Naive thymus-derived CD4-positive, alpha-beta T cell (primary cell): ENCODE measurements at places on chromosomes 4 and X.
A peak's percentile ranks its signal among the peaks of the same experiment; 100 is the strongest.

GRCh38 chrX:71493111-71493613 is 39.7 kb upstream of the OGT start:
- DNase-seq = no peak

- no peak for DNase-seq
Observed at GRCh38 chrX:111375747-111376146, 36.2 kb downstream of the DCX start.

- DNase-seq = no peak
Observed at GRCh38 chrX:29477878-29478277, 737.5 kb upstream of the MAGEB2 start.

DNA sequence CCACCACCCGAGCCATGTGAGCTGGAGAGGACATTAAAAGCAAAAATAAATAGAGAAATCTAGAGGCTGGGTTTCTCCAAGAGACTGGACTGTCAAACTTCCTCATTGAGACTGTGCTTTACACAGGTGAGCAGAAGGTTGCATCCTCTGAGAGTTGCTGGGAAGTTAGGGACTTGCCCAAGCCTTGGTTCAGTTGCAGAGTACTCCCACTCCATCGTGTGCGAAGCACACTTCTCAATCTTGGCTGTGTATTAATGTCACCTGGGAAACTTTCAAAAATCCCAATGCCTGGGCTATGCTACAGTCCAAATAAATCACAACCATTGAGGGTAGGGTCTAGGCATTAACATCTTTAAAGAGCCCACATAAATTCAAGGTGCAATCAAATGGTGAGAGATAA is 89.2 kb downstream of the ZNF330 start:
- no peak for DNase-seq

GRCh38 chr4:153480704-153481103 is 14.5 kb downstream of the TMEM131L start:
- no peak for DNase-seq

- no peak for DNase-seq
Observed at GRCh38 chrX:126580877-126581276, 28.3 kb upstream of the DCAF12L1 start.

DNA sequence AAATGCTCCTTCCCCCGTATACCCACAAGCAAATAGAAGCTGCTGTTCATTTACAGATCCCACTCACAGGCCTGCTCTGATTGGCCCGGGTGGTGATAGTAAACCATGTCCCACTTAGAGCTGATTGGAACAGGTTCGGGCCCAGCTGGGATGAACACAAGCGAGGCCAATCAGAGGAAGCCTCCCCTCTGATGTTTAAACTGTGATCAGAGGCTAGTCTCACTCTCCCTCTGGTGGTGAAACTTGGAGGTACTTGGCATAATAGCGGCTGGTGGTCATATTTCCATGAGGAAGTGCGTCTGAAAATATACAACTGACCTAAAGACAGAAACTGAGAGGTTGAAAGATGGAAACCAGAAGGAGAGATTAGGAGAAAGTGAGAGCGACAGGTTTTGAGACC is 51.5 kb upstream of the TRPC3 start:
- DNase-seq = peak; percentile 25

- DNase-seq = no peak
Observed at GRCh38 chr4:169252339-169253112, 18.2 kb downstream of the SH3RF1 start.

GRCh38 chrX:41003506-41004270 is 81.6 kb upstream of the USP9X start:
- no peak for DNase-seq

DNA sequence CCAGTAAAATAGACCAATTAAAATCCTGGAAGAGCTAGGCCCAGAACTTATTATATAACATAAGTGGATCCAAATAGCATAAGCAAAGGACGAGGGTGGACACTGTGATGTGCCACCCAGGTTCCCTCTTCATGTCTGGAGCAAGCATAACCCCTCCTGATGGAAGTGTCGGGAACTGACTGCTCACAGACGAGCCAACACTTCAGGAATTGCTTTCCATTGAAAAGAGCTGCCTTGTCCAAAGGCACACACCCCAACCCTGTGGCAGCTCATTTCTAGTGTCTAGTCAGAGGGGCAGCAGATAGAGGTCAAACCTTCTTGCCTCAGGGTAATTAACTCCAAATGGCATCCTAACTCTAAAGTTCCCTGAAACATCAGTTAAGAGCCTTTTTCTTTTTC is 15.3 kb downstream of the DDIT4L start:
- no peak for DNase-seq

DNA sequence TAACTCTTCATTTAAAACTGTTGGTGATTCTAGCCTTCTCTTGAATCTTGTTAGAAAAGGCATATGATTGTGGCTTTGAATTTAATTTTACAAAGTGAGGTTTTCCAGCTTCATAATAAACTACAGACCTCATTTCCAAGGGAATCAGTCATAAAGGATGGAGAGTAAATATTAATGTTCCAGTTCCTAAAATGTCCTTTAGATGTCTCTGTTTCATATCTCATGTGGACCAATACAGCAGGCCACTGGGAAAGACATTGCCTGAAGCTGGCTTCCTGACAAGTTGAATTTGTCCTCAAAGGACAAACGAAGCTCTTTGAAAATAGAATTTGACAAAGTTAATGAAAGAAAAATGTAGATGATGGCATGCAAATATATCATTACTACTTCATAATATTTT is 125.4 kb downstream of the ZNF330 start:
- no peak for DNase-seq

DNA sequence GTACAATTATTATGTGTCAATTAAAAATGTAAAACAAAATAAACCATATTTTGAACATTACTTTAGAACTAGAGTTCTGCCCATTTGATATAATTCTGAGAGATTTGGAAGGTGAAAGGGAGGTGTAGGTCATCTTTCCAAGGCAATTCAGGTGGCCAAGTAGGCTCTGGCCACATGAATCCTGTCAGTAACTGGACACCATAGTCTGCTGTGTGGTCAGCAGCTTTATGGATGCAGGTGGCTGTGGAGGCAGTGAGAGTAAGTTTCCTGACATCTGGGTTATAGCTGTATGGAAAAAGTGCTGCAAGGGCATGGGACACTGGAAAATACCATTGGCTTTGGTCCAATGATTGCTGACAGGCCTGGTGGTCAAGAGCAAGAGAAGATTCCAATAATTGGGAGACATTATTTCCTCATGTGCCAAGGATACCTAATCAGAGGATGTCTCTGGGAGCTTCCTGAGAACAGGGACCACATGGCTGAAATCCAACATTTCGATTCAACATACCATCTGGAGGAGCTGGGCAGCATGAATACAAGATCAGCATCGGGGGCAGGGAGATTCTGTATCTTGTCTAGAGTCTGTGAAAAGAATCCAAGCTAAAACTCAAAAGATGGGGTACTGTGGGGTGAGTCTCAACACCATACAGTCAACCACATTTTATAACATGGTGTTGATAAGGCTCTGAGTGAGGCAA is 523.1 kb downstream of the MID1IP1 start:
- DNase-seq = no peak

DNA sequence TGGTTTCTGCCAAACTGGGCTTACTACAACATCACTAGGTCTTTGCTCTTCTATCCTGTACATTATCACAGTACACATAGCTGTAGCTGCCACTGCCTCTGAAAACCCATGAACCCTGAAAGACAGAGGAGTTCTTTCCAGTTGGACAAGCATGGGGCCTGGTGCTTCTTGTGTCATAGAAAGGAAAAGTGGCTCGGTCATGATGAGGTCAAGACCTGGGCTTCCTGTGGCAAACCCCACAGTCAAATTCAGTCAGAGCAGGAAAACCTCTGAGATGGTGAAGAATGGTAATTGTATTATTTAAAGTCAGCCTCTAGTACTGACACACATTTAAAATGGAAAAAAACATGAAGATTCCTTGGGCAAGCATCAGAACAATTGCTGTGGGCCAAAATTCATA is 133.3 kb upstream of the PRPS2 start:
- DNase-seq = no peak

DNA sequence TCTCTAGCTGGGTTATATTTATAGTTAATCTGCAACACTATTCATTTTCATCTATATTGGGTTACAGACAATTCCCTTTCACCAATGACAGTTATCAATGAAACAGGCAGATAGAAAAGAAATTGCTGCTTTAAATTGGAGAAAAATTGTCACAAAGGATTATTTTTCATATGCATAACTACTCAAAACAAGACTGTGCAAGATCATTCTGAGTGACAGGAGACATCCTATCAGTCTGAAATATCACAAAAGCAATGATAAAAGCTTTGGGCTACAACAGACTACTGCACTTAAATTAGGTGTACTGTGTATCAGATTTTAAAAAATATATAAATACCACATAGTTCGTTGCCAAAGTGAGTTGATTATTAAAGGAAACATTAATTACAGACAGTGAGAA is 722.6 kb downstream of the ARAP2 start:
- no peak for DNase-seq

DNA sequence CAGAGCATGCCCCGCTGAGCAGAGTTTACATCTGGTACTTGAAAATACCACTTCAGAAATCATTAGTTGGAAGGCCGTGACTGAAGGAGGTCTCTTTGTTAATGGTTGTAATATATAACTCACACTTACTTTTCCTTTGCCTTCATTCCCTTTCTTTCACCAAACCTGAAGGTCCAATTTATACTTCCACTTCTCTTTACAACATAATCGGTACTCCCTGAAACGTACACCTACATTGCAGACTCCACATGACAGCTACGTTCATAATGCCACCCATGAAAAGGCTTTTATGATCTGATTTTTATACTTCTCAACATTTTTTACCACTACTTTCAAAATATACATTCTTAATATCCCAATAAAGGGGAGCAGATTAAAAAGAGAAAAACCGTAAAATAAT is 298.7 kb downstream of the C4orf33 start:
- DNase-seq = no peak

DNA sequence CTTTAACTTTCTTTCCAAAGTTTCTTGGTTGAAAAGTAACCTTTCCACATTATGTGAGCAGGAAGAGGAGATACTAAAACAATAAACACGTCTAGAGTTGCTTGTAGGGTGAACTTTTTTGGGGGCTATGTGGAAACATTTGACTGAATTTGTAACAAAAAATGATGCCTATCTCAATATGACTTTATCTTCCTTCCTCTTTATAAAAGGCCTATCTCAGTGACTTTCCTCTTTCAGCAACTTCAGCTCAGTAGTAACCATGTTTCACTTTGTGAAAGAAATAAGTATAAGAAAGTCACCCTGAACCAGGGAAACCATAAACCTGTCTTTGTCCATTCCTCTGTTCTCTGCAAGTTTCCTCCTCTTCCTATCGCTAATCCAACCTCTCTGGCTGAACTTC is 124.7 kb upstream of the TMEM164 start:
- no peak for DNase-seq

DNA sequence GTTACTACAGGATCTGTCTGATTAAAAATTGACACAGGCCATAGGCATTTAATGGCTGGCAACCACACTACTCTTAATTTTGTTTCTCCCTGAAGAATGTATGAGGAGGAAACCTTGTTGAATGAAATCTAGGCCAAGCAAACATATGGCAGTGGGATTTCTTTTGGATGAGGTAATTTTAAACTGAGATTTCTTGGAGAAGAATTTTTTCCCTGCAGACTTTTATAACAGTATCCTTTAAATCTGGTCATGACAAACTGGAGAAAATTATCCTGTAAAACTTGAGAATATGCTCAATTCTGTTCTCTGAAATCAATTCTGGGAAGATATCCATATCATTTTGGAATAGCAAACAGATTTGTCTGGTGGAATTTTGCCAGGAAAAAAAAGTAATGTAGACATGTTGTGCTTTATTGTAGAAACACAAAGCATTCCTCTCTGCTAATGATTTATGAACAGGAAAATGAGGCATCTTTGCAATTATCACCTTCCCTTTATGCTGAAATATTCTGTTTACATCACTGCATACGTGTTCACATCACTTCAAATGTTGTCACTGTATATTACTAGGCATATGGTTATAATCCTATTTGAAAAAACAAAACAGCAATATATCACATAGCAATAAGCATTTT is 108.3 kb upstream of the ARSJ start:
- no peak for DNase-seq

DNA sequence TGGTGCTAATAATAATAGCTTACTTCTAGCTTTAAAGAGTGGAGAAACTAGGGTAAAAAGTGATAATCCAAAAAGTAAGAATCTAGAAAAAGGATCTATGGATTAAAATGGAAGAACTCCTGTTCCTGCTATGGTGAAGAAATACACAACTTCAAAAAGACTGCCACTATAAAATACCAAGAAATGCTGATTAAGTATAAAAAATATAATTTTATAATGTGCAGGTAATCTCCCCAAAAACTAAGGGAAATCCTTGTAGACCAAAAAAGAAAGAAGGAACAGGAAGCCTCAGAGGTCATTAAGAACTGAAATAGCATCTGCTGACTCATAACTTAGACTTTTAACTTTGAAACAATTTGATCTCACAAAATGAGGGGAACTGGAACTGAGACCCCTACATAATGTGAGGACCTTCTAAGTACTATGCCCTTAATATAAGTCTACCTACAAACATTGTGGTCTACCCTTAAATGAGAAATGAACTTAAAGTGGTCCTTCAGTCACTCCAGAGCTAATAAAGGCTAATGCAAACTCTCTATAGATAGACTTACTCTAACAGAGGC is 50.6 kb upstream of the SRPX start:
- no peak for DNase-seq

DNA sequence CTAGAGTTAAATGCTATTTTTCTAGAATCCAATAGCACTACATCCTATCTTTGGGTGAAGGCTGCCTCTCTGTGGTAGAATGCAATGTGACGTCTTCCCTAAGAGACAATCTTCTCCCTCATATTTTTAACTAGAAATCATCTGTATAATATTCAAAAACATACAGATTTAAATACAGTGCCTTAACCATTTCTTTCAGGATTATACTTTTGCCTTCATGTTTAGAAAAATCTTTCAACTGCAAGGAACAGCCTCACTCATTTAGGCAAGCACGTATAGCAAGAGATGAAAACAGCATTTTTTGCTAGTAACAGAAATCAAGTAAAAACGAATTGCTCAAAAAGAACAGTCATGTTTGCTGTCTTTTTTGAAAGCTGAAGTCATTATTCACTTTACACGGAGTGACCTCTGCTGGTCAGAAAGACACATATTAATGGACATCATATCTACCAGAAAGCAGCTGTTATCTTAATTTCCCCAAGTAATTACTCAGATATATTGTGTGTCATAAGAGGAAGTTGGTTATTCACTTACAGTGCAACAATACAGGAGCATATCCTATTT is 422.3 kb downstream of the STPG2 start:
- DNase-seq = no peak

DNA sequence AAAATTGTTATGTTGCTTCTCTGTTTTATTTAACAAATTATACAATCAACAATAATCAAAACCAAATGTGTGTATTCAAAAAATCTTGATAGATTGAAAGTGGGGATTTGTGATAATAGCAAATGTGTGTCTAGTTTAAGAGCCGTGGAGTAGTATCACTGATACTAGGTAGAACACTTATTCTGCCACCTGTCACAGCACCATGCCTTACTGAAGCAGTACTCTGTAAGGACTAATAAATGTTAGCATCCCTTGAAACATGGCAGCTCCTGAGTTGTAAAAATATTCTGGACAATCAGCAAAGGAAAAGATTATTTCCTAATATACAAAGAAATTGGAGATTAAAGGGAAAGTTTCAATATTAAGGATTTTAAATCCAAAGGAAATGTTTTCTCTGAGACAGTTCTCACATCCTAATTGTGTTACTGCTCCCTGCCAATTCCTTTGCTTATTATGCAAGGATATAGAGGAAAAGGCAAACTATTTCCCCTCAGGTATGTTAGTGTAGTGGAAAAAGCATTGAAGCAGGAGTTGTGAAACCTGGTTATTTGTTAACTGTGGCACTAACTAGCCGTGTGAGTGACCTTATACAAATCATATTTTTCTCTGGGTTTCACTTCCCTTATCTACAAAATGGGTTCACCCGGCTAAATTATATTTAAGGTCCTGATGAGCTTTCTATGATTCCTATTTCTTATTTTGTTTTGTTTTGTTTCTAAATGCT is 303.1 kb downstream of the ARHGAP24 start:
- DNase-seq = no peak
